ENCODE measurements at places on chromosomes 5 and 9.

DNA sequence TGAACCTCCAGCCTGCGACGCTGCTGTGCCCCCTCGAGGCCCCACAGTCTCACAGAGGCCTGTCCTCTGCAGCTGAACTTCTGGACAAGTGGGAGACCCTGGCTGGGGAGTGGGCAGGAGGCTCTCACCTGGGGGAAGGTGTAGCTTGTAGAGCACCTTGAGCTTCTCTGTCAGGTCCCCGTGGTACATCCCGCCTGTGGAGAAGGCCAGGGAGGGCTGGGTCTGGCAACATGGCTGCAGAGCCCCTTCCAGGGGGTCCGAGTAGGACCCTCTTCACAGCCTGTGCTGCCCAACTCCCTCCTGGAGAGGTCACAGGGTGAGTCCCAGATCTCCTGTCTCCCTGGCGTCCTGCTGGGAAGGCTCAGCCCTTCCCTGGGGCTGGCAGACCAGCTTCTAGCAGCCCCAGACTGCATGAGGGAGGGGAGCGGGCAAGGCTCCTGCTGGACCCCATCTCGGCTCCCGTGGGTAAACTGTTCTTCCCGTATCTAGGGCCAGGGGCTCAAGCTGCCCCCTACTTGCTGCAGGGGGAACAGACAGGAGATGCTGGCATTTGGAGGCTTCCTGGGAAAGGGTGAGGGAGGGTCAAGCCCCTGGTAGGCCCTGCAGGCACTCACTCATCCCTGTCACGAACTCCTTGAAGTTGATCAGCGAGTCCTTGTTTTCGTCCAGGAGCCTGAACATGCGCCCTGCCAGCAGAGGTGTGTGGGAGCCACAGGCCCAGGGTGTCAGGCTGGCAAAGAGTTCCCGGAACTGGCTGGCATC lies 11.2 kb upstream of the MRNIP start:
- no peak for DNase-seq

GRCh38 chr5:96432216-96433065 lies 607 bp downstream of the PCSK1 start:
- DNase-seq: no peak

- DNase-seq: no peak
Observed at GRCh38 chr9:96021551-96022444, 146.3 kb downstream of the ERCC6L2 start.

- DNase-seq: no peak
Observed at GRCh38 chr5:142727735-142728047, 41.8 kb upstream of the FGF1 start.

- no peak for DNase-seq
Observed at GRCh38 chr9:70049672-70050271, 6.1 kb downstream of the MAMDC2 start.

DNA sequence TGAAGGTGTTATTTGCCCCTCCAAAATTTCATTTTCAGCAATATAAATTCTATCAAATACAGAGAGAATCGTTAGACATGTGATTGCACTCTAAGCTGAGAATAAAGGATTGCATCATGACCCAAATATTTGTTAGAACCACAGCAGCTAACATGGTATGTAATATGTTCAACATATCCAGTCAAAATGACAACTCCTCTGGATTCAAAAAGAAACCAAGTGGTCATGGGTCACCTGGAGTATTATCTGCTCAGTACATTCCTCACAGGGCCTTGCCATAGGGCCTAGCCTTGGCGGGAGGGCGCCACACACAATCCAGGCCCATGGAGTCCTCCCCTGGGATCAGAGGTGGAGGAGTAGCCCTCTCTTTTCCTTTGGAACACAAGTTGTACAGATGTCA lies 179.2 kb downstream of the HSD17B3 start:
- no peak for DNase-seq

DNA sequence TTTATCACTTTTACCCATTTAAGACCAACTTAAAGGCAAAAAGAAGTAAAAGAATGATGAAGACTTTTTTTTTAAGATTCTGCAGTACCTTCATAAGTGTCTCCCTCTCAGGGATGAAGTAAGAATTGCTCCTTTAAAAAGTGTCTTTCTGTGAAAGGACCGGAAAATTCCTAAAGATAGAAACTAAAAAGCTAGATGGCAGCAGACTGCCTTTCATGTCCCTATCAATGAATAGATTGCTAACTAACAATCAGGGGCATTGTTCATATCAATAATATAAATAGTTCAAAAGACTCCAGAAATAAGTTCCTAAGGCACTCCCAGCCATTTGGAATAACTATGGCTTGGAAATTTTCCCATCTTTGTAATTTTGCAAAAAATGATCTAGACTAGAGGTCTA lies 558.0 kb downstream of the PDE4D start:
- no peak for DNase-seq

GRCh38 chr5:152004095-152004494 lies 79.4 kb upstream of the GLRA1 start:
- no peak for DNase-seq

DNA sequence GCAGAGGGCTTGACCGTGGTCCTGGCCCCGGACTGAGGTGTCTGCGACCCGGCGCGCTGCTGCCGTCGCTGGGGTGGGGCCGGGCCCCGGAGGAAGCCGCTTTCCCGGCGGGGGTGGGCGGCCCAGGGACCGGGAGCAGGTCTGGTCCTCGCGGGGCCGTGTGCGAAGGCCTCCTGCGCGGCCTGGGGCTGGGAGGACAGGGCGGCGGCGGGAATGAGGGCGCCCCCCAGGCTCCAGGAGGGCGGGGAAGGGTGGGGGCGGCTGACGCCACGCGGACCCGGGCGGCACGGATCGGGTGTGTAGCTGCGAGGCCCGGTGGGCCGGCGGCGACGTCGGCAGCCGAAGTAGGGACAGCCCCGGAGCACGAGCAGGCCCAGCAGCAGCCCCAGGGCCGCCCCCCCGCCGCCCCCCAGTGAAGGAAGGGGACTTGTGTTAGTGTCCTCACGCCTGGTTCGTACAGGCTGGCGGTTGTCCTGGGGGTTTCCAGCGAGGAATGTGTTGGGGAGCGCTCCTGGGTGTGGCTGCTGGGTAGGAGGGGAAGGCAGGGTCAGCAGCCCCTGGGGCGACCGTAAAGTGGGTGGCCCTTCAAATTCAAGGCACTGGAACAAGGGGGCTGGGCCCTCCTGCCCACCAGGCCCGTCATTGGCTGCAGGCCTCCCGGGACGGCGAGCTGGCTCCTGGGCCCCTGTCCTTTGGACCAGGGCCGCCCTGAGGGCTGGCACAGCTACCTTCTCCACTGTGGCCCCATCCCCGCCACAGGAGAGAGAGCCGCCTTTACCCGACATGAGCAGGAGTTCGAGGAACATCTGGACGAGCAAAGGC lies 597 bp upstream of the TMEM250 start:
- DNase-seq: no peak

GRCh38 chr9:99820685-99821395 lies 845 bp upstream of the NR4A3 start:
- no peak for DNase-seq

DNA sequence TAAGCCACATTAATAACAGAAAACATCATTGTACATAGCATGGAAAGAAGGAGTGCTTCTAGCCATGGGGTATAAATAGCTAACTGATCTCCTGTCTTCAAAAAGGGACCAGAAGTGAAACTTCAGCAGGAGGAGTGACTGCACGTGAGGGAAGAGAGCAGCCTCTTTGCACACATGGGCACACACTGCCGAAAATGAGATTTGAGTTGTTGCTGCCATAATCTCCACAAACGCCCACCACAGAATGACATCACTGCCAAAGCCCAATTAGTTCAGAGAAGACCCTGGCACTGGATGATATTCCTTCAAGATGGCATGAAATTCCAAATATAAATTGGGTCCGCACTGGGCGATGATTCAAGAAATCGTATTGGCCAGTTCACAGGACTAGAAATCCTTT lies 238.9 kb upstream of the NR4A3 start:
- no peak for DNase-seq

- no peak for DNase-seq
Observed at GRCh38 chr9:107933097-107933496, 443.5 kb upstream of the KLF4 start.

Data from stimulated activated CD4-positive, alpha-beta T cell treated with anti-CD3 and anti-CD28 coated beads, Interleukin-1b, Interleukin-23, amount 100 ng/mL, for 4 hours (primary cell).